ENCODE measurements at places on chromosomes 7 and 10.

GRCh38 chr7:132140341-132140740 lies 435.9 kb downstream of the PLXNA4 start:
- no peak for DNase-seq

DNA sequence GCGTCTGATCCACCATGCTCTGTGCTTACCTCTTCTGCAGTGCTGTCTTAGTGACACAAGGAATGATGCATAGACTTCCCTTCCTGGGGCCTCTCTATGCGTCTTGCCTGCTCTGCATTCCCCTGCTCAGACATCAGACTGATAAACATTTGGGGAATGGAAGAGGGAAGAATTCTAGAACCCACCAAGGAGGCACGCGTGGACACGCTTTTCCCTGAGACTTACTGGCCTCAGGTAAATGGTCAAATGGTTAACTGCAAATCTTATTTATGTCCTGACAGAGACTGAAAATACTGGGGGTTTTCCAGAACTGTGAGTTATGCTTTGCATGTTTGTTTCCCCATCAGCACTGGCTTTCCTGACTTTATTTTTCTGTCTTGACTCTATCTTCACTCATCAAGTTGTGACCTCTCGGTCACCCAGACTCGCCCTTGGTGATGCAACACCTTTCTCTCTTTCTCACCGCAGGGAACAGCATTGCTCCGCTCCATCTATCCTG lies 285.9 kb upstream of the FZD8 start:
- DNase-seq = no peak

GRCh38 chr10:119933179-119933578 lies 40.6 kb downstream of the SEC23IP start:
- peak; percentile 7 for DNase-seq

DNA sequence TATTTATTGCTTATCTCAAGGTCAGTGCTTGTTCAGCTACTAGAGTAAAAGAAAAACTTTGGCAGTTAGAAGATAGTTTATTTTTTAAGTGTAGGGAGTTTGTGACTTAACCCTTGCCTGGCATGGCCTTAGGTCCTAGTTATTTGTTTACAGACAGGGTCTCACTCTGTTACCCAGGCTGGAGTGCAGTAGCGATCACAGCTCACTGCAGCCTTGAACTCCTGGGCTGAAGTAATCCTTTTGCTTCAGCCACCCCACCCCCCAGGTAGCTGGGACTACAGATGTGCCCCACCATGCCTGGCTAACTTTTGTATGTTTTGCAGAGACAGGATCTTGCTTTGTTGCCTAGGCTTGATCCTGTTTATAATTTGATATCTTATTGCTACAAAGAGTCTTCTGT lies 4.2 kb downstream of the ANLN start:
- peak; percentile 15 for DNase-seq

DNA sequence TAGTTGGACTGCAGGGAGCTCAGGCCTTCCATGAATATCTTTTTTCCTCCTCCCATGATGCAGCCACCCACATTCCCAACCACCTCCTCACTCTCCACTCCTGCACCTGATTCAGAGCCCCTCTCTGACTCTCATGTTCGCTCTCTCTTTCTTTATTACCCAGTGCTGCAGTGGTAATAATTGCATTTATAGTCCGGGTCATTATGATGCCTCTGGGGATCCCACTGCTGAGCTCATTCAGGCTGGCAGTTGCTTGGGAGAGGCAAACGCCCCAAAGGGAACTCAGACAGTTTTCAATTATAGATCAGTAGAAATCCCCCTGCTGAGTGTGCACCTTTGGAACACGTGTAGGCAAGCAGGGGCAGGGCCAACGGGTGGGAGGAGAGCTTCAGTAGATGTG lies 953.0 kb downstream of the GRID1 start:
- no peak for DNase-seq

DNA sequence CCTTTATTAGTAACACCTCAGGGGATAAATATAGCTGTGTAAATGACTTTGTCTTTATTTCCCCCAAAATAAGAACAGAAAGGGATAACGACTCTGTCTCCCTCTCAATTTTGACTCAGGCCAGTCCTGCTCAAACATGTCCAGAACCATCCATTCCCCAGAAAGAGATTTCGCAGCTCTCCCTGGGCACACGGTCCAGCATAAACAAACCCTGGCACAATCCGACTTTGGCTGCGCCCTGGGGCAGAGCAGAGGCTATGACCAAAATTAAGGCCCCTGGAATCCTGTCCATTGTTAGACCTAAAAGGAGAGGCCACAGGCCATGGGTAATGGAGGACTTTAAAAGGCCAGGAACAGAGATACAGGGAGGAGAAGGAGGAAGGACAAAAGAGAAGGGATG lies 99.1 kb downstream of the PRPF18 start:
- no peak for DNase-seq

- DNase-seq = no peak
Observed at GRCh38 chr7:121810831-121811672, 61.9 kb upstream of the PTPRZ1 start.

- no peak for DNase-seq
Observed at GRCh38 chr10:5142199-5142598, 42.8 kb downstream of the AKR1C8 start.

DNA sequence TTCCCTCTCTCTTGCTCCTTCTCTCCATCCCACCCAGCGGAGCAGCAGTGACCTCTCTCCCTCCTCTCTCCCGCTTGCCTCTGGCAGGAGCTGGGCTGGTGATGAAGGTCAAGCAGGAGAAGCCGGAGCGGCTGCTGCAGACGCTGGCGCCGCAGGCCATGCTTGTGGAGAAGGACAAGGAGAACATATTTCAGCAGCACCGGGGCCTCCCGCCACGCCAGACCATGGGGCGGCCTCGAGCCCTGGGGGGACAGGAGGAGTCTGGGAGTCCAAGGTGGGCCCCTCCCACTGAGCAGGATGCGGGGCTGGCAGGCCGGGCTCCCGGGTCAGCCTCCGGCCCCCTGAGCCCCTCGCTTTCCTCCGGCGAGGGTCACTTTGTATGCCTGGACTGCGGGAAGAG lies 17.3 kb downstream of the ZNF775 start:
- DNase-seq = no peak

- no peak for DNase-seq
Observed at GRCh38 chr10:17958049-17958448, 6.3 kb downstream of the SLC39A12 start.

DNA sequence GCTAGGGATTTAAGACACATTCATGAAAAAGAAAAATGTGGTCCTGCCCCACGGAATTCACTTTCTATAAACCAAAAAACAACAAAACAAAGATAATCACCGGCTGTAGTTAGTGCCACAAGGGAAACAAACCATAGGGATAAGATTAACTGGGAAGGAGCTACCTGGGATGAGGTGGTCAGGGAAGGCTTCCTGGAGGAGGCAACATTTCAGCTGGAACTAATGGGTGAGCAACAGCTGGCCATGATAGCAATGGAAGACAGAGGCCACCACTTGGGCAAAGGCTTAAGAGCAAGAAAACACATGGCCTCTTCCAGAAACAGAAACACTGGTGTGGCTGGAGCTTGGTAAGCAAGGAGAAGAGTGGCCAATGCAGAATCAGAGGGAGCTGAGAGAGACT lies 38.4 kb upstream of the ENO4 start:
- no peak for DNase-seq

GRCh38 chr7:77450054-77450453 lies 33.9 kb upstream of the GSAP start:
- no peak for DNase-seq

DNA sequence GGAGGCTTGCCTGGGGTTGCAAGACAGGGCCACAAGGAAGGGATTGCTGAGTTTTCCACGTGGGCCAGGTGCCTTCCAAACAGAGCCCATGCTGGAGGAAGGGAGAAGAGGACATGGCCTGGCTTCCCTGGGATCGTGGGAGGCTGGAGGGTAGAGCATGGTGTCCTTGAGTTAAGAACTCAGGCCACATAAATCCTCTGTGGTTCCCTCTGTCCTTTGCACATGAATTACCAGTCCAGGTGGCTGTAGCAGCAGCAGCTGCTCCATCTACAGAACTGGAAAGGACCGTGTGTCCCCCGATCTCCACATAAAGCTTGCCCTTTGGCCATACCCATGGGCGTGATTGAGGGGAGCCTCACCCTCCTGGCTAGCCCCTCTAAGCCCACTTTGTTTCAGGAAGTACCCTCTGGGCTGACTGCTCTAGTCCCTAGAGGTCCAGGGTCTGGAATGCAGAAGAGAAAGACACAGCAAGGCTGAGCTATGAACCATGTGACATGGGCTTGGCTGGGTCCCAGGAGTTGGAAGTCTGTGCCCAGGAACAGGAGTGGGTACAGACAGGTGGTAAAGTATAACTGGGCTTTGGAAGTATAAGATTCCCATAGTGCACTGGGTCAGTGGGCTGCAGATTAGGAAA lies 84.9 kb downstream of the C10orf105 start:
- no peak for DNase-seq

- peak; percentile 60 for DNase-seq
Observed at GRCh38 chr7:101933688-101934121, 116.3 kb downstream of the CUX1 start.

DNA sequence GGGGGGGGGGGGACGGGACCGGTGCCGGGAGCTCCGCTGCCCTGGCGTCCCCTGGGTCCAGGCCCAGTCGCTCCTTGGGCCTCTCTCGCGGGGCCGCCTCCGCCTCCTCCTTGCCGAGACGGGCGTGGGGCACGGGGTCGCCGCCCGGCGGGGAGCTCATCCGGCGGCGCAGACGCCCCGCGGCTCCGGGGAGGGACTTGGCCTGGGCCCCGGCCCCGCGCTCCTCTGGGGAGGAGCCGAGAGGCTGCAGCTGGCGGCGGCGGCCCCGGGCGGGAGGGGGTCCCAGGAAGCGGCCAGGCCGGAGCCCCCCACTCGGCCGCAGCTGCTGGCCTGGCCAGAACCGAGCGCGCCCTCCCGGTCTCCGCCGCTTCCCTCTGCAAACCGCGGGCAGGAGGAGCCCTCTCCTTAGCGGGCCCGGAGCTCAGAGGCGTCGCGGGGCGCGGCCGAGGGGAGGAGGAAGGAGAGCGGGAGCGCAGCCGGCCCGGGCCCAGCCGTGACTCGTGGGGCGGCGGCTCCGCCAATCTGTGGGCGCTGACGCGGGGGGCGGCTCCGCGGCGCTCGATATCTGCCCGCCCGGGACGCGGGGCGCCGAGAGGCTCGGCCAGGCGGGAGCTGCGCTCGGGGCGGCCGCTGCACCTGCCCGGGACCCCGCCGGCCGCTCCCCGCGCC lies at the start of gene FAM20C:
FAM20C (plus strand) TSS at position 591 of the 669 bp plus-strand sequence. CDS start 629 bp downstream, outside the sequence.
- DNase-seq = no peak

DNA sequence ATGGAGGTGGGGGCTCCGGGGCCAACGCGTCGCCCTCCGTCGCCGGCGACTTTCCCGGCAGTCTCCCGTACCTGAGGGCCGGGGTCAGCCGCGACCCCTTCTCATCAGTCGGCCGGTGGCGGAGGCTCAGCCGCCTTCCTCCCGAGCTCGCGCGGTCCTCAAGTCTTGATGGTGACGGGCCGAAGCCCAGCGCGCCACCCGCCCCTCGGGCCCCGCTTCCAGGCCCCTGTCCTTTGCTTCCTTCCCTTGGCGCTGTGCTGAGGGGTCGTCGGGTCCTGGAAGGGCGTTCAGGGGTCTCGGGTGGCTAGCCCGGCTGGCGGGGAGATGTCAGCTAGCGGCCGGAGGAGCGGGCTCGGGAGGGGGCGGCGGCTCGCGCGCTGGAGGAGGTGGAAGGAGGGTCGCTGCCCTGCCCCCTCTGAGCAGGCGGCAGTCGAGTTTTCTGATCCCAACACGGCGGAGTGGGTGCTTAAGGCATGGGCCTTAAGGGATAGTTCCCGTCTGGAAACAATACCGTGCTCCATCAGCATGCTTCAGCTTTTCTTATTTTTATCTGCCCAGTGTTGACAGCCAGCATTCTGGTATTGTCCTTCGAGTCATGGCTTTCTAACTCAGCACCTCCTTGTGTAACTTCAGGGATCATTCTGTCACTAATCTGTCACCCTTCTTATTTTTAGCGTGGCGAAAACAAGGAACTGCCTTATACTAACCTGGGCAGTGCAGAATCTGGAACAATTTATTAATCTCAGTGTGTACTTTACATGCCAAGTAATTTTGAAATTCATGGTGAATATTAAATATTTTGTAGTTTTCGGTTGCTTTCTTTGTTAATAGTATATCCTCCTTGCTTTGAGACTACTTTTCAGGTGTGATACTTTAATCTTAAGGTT lies 748 bp downstream of the PHTF2 start:
- DNase-seq = peak; percentile 51

DNA sequence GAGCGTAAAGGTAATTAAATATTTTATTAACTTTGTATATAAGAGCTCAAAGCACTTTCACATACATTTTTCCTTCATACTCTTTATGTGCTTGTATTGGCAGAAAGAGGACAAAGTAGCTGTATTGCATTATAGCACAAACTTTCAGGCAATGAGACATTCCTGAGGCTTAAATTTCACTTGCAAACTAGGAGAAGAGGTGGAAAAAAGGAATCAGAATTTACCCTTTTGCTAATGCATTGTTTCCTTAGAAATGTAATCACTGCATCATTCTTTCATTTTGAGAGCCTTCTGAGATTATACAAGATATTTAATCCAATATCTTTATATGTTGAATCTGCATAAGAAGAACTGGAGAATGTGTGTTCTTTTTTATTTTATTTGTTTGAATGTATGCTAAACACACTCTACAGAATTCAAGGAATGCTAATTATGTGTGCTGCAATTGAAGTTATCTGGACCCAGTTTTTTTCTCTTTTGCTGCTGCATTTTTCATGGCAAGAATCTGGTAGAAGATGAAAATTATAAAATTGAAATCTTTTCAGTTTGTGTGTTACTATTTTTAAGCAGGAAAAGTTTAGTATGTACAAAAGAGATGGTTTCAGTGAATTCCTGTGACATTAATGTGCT lies 185.1 kb downstream of the NXPH1 start:
- no peak for DNase-seq

- peak; percentile 56 for DNase-seq
Observed at GRCh38 chr7:135414850-135415439, 95.0 kb downstream of the CNOT4 start.

DNA sequence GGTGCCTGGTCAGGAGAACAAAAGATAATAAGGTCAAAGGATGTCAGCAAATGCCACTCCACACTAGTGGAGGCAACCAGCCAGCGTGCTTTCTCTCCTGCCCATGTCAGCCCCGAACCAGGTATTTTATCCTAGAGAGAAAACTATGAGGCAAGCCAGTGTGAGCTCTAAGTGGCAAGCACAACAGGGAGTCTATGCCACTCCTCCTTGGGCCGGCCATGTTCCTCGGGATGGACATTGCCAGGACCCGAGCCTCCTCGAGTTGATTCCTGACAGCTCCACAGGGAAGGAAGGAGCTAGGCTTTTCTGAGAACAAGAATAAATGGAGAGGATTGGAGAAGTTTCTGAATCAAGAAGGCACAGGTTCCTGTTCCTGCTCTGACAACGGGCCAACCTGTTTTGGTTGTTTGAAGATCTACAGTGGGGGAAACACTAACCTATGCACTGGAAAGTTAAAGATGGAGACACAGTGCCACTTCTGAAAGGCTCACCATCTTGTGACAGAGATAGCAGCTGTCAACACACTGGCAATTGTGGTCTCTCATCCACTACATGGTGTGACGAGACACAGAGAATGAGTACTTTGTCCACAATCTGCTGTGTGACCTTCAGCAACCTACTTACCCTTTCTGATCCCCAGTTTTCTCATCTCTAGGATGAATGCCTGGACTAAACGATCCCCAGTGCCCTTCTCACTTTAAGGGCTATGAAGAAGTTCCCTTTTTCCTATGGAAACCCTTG lies 28.8 kb downstream of the ABLIM1 start:
- DNase-seq = no peak
